ENCODE measurements at places on chromosomes 7 and 10. TPM values are rescaled to one million over a fixed set of nuclear protein-coding genes. Genes with fewer than 3 reads are reported as not detected.

CPA2 gene
- total RNA-seq, result not detected

MAD1L1 gene
- total RNA-seq, result 68.5 TPM

UNCX gene
- total RNA-seq, result not detected

NFKB2 gene
- 29.5 TPM for total RNA-seq

PTPRZ1 gene
- 0.56 TPM for total RNA-seq

ZNF248 gene
- 6.8 TPM for total RNA-seq

SPDYE2B gene
- not detected for total RNA-seq

VSTM4 gene
- total RNA-seq, result 0.27 TPM

Measured in endothelial cell of coronary artery (primary cell).